Type B pancreatic cell (in vitro differentiated cells): ENCODE measurements at places on chromosomes 4 and X. TPM values are rescaled to one million over a fixed set of nuclear protein-coding genes. Genes with fewer than 3 reads are reported as not detected.

HTR2C gene
- 0.34 and 0.71 TPM in 2 replicates for total RNA-seq

GRCh38 chr4:37989398-37990260 is 29.4 kb downstream of the PTTG2 start:
- no peak for DNase-seq

SCRG1 gene
- total RNA-seq = 0.17 TPM in 1 of 2 replicates, not detected in the other

DNA sequence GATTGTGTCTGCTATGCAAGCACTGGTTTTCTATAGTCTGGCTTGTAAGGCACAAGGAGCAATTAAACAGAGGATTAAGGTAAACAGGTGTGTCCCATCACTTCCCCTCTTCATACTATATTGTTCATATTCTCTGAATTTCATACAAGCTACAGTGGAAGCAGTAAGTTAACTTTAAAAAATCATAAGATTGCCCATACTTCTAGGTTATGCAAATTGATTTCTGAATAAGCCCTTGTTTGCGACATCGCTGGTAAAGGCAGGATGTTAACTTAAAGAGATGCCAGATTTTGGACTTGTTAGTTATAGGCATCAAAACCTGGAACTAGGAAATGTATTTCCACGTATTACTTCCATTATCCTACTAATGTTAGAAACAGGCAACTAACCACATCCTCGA is 1.0 kb upstream of the TMEM131L start:
- no peak for DNase-seq

GLRB gene
- 5.0 and 5.2 TPM in 2 replicates for total RNA-seq

NDST3 gene
- 1.5 and 2.7 TPM in 2 replicates for total RNA-seq

- no peak for DNase-seq
Observed at GRCh38 chr4:89800527-89801103, 36.3 kb downstream of the SNCA start.
